CD4-positive, alpha-beta T cell (primary cell): ENCODE measurements at places on chromosomes 7 and 10.

- no peaks in the 10 kb centered on the region for H3K4me1 ChIP-seq
- H3K4me3 ChIP-seq: no peak overlapping the region
- H3K36me3 ChIP-seq: no peaks in the 10 kb centered on the region
- H3K27me3 ChIP-seq: no peaks in the 10 kb centered on the region
- DNase-seq: no peak
- H3K27ac ChIP-seq: no peak overlapping the region
Observed at GRCh38 chr10:52778511-52779392, 6.2 kb upstream of the MBL2 start.

- no peak for DNase-seq
- H3K27me3 ChIP-seq: no peaks in the 10 kb centered on the region
- H3K4me1 ChIP-seq: no peaks in the 10 kb centered on the region
- no peaks in the 10 kb centered on the region for H3K36me3 ChIP-seq
Observed at GRCh38 chr10:2856598-2856997, 210.8 kb upstream of the PFKP start.

DNA sequence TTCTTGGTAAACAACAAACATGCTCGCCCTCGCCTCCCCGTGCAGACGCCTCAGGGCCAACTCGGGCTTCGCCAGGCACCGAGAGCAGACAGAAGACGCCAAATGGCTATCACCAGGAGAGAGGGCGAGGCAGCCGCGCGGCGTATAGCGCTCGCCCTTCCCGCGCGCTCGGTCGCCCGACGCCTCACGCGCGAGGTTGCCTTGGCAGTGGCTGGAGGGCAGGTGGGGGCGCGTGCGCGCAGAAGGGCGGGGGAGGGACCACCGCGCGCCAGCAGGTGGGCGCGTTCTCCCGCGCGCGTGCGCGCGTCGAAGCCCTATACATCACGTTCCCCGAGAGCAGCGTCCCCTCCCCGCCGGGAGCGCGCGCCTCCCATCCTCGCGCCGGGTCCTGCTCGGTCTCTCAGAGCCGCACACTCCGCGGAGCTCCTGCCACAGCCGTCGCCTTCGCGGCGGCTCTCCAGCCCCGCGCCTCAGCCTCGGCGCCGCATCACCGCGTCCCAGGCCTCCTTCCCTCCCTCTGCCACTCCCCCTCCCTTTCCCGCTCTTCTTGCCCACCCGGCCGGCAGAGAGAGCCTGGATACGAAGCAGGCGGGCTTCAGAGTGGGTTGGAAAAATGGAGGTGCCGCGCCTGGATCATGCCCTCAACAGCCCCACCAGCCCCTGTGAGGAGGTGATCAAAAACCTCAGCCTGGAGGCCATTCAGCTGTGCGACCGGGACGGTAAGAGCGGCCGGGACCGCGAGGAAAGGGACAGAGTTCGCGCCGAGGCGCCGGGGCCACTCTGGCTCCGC is at the start of gene PHYHIPL:
Gene PHYHIPL, plus strand, starts transcription at position 403 of the 790 bp plus-strand sequence. Its CDS starts 211 bp downstream, at position 614.
- no peak for DNase-seq
- no peak within 1 kb of the TSS for H3K27ac ChIP-seq
- H3K4me3 ChIP-seq: no peak within 1 kb of the TSS
- H3K27me3 ChIP-seq: peaks cover 13% of the 10 kb centered on the region

GRCh38 chr7:12687718-12688171 is 312 bp downstream of the ARL4A start:
- H3K4me1 ChIP-seq: peaks cover 24% of the 10 kb centered on the region
- H3K4me3 ChIP-seq: peak overlapping the region; percentile 89
- H3K27me3 ChIP-seq: no peaks in the 10 kb centered on the region
- H3K27ac ChIP-seq: peak overlapping the region; percentile 90
- no peak for DNase-seq

- H3K27ac ChIP-seq: no peak overlapping the region
- H3K36me3 ChIP-seq: no peaks in the 10 kb centered on the region
- H3K27me3 ChIP-seq: no peaks in the 10 kb centered on the region
- H3K4me1 ChIP-seq: peaks cover 35% of the 10 kb centered on the region
Observed at GRCh38 chr7:1990001-1990670, 242.6 kb downstream of the MAD1L1 start.
